ENCODE measurements at places on chromosomes 6 and 20. TPM values are rescaled to one million over a fixed set of nuclear protein-coding genes. Genes with fewer than 3 reads are reported as not detected.

The SLC4A11 gene
- 3.1 TPM for total RNA-seq

The BMP7 gene
- total RNA-seq: not detected

The RIMS4 gene
- not detected for total RNA-seq

The MYB gene
- 1.6 TPM for total RNA-seq

DNA sequence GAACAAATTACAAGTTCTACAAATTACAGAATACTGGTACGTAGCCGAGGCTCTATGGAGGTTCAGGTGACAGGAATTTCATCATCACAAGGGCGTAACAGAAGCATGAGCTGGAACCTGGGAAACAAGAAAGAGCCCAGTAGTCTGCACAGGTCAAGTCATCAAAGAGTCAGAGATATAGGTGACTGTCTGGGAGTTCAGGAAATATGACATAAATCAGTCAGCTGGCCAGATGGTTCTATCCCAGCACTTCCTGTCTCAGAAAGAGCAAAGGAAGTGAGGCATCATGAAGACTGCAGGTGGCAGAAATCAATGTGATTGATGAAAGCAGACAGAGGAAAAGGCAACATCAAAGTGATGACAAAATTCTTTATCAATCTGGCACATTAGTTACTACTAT lies 23.3 kb downstream of the MYCT1 start:
- no peak for DNase-seq

DNA sequence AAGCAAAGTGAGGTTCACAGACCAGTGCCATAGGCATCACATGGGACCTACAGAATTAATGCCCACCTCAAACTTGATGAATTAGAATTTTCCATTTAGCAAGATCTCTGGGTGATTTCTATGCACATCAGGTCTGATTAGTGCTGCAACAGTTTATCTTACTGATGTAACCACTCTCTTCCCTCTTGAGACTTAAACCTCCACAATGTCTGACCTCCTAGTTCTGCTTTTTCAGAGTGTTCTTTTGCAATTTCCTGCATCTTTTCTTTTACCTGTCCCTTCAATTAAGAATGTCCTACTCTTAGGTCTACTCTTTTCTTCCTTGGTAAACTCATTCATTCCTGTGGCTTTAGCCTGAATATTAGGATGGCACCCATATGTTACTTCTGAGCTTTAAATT lies 615.3 kb downstream of the TFAP2A start:
- DNase-seq: no peak

- DNase-seq: peak; percentile 35
Measured at GRCh38 chr6:107576852-107577251, 86.9 kb downstream of the SOBP start.

GRCh38 chr20:36507746-36508145 lies 33.6 kb upstream of the MYL9 start:
- no peak for DNase-seq

- peak; percentile 19 for DNase-seq
Measured at GRCh38 chr6:148128014-148128730, 214.5 kb upstream of the SASH1 start.

GRCh38 chr20:54068966-54069365 lies 1.4 kb downstream of the BCAS1 start:
- DNase-seq: no peak

DNA sequence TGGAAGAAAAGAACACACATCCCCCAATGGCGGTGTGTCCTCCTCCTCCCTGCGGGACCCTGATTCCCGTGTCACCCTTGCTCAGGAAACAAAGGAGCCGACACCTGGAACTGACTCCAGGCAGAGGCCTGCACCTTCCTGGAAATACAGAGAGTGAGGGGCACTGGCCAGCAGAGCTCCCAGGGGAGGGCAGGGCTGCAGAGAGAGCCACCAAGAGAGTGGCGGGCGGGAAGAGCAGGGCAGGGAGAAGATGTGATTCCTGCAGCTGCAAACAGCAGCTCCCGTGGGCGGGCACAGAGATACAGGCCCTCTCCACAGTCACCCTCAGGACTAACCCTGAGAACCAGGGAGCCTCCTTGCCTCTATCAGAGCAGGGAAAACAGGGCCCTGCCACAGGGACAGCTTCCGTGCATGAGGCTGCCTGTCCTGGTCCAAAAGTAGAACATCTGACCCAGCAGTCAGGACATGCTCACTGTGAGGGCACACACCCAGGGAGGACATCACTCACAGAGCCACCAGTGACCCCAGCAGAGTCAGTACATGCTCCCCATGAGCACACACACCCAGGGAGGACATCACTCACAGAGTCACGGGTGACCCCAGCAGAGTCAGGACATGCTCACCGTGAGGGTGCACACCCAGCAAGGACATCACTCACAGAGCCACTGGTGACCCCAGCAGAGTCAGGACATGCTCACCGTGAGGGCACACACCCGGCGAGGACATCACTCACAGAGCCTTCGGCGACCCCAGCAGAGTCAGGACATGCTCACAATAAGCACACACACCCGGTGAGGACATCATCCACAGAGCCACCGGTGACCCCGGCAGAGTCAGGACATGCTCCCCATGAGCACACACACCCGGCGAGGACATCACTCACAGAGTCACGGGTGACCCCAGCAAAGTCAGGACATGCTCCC lies 193.1 kb downstream of the DLL1 start:
- DNase-seq: no peak

DNA sequence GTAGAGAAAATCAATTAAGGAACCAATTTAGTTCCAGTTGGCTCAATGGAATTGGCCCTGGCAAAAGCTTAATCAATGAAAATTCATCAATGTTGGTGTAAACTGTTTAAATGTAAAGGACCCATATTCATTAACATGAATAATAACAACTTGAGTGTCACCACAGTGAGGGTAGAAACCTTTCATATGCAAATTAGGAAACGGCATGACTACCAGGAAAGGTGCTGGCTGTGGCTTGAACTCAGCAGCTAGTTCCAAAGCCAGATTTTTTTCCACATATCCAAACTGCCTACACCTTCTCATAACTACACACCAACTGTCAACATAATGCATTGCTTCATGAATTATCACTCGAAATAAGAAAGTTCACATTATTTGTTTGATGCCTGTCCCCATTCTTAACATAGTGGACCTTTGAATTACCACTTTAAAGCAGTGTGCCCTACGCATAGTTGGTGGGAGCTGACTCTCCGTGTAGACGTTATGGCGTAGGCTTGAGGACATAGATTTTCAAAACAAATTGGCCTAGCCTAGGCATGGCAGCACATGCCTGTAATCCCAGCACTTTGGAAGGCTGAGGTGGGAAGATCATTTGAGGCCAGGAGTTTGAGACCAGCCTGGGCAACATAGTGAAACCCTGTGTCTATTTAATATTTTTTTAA lies 19.7 kb downstream of the PBOV1 start:
- DNase-seq: no peak

GRCh38 chr6:79810185-79810705 lies 137.1 kb downstream of the ELOVL4 start:
- DNase-seq: no peak

DNA sequence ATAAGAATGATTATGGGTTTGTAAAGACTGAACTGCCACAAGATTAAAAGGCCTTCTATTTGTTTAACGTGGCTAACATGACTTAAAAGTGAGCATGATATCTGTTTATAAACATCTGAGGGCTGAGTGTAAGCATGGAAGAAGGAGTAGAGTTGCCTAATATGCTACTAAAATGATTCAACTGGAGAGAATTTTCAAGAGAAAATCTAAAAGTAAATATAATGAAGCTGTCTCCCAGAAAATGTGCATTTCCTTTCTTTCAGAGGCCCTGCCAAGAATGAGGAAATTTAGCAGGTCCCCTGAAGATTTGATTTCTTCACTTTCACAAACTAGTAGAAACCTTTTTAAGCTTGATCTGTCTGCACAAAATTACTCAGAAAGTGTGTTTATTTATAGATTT lies 4.2 kb upstream of the EYA4 start:
- peak; percentile 41 for DNase-seq
